ENCODE measurements at places on chromosomes 13 and 19.
A peak's percentile ranks its signal among the peaks of the same experiment; 100 is the strongest.

- DNase-seq, result no peak
Measured at GRCh38 chr13:100019780-100020356, 38.3 kb downstream of the ZIC2 start.

GRCh38 chr13:99658261-99658991 lies 157.2 kb downstream of the TM9SF2 start:
- DNase-seq, result peak; percentile 26

GRCh38 chr13:70310396-70311119 lies 202.3 kb upstream of the KLHL1 start:
- no peak for DNase-seq

DNA sequence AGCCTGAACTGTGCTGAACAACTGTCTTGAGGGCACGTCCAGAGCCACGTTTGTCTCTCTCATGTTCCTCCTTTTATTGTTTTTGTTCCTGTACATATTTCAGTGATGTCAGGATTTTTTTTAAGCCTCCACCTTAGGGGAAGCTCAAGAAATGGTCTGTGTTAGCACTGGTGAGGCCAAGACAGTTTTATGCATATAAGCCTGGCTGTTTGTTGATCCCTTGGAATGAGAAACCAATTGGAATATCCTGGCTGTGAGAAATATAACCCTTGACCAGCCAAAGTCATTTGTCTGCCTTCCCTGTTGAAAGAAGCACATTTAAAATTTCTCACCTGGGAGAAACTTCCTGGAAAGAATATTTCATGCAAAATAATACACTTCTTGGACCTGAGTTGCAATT lies 115.8 kb downstream of the DNAJC15 start:
- no peak for DNase-seq

- no peak for DNase-seq
Measured at GRCh38 chr19:28396287-28396831, 816.6 kb downstream of the UQCRFS1 start.

GRCh38 chr13:112674412-112675365 lies 15.1 kb upstream of the ATP11A start:
- no peak for DNase-seq

- DNase-seq, result no peak
Measured at GRCh38 chr13:77042566-77043177, 15.7 kb upstream of the FBXL3 start.

- DNase-seq, result no peak
Measured at GRCh38 chr13:110232756-110233155, 74.2 kb downstream of the COL4A1 start.

- DNase-seq, result no peak
Measured at GRCh38 chr13:109400624-109401257, 385.6 kb downstream of the IRS2 start.

DNA sequence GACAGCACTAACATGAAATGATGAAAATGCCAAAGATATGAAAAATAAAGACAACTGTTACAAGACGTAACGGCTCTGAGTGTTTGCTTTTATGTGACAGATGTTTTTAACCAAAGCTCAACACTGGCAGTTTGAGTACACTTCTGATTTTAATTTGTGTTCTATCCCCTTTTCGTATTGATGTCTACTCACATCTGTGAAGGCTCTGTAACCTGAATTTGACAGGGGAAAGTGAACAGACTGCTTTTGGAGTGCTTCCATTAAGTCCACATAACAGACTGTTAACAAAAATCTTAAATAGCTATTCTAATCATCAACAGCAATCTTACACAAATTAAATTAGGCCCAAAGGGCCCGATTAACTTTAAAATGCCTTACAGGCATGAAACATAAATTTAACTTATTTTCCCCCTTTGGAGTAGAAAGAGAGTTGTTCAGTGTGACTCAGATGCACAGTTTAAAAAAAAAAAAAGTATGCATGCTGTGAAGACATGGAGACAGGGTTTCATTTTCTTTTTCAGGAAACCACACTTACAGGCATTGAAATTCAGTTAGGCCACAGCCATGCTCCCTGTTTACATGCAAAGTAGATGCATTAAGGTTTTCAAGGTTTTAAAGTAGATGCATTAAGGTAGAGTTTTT lies 16.3 kb upstream of the RNASEH2B start:
- DNase-seq, result no peak

GRCh38 chr19:38248421-38248820 lies 7.8 kb downstream of the PPP1R14A start:
- DNase-seq, result no peak

GRCh38 chr13:33934951-33935371 lies 117.0 kb downstream of the RFC3 start:
- no peak for DNase-seq

DNA sequence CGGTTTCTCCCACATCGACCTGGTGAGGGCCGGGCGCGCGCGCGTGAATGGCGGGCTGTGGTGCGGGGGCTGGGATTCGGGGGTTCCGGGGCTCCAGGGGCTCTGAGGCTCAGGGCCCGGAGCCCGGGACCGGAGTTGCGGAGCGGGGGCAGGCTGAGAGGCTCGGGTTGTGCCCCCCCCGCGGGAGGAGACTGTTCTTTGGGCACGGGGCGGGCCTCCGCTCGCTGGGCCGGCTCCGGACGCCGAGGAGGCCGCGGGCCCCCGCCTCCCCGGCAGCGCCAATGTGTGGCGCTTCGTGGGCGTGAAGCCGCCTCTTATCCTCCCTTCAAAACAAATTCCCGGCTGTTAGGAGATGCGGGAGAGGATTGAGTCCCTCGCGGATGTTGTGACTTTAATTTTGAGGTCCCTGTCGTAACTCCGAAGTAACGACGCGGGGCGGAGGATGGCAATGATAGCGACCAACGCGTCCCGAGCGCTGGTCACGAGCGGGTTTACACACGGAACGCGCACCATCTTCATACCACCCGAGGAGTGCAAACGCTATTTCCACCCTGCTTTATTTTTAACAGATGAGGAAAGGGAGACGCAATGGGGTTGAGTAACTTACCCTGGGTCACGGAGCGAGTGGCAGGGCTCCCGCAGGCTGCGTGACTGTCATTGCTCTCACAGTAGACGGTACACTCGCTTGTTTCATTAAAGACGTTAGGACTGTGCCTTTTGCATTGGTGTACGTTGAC lies 536 bp downstream of the UBA2 start:
- peak; percentile 19 for DNase-seq

DNA sequence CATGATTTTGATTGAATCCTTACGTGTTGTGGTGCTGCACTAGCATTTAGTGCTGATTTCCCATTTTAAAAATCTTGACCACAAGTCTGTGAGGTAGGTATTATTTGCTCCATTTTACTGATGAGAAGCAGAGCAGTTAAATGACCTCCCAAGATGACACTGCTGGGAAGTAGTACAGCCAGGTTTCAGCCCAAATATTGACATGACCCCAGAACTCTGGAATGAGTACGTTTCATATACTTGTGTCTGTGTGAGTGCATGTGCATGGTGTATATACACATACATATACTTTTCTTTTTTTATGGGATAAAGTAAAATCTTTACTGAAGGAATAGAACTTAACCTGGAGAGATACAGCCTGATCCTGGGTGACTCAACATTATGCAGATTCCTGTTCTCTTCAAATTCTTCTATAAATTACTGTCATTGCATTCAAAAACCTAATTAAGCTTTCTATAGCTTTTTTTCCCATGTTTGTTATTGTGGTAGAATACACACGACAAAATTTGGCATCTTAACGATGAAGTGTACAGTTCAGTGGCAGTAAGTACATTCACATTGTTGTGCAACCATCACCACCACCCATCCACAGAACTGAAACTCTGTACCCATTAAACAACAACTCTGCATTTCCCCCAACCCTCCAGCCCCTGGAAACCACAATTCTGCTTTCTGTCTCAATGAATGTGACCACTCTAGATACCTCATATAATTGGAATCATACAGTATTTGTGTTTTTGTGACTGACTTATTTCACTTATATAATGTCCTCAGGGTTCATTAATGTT lies 311.9 kb downstream of the MTUS2 start:
- DNase-seq, result no peak

DNA sequence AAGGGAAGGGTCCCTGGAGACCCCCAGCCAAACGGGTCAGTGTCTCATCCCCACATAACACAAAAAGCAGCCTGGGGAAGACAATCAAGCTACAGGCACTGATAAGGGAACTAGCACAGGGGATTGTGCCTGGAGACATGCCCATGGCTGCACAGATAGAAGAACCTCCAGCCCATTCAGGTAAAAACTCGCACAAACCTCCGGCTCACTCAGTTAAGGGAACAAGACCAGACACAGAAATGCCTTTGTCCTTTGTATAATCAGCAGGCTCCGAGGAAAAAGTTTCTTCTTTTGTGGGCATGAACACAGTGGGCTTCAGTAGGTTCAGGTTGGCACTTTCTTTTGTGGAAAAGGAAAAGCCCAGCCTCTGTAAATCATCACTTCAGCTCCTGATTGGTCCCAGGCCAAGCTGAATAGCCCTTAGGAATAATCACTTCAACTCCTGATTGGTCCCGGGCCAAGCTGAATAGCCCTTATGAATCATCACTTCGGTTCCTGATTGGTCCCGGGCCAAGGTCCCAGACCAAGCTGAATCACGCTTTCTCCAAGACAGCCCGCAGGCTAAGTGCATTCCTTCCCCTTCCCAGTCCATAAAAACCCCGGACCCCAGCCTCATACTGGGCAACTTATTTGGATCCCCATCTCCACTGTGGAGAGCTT lies 5.0 kb upstream of the ZNF230 start:
- no peak for DNase-seq

DNA sequence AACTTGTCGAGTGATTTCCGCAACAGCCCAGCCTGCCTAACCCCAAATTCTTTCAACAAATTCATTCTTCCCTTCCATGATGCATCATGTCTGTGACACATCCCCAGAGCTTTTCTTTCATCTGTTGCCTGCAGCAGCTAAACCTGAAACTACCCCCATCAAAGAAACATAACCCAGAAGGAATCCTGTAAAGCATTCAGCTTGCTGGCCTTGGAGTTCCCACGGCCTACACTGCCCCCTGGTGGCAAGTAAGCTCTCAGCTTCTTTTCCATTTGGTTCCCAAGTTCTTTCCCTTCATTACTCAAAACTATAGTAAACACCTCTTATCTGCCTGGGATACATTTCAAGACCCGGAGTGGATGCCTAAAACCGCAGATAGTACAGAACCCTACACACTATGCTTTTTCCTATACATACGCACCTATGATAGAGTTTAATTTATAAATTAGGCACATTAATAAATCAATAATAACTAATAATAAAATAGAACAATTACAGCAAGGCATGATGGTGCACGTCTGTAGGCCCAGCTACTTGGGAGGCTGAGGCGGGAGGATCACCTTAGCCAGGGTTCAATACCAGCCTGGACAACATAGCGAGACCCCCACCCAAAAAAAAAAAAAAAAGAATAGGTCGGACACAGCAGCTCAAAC lies 7.4 kb downstream of the ETHE1 start:
- DNase-seq, result peak; percentile 56

- no peak for DNase-seq
Measured at GRCh38 chr19:29429021-29429420, 96.8 kb upstream of the VSTM2B start.

DNA sequence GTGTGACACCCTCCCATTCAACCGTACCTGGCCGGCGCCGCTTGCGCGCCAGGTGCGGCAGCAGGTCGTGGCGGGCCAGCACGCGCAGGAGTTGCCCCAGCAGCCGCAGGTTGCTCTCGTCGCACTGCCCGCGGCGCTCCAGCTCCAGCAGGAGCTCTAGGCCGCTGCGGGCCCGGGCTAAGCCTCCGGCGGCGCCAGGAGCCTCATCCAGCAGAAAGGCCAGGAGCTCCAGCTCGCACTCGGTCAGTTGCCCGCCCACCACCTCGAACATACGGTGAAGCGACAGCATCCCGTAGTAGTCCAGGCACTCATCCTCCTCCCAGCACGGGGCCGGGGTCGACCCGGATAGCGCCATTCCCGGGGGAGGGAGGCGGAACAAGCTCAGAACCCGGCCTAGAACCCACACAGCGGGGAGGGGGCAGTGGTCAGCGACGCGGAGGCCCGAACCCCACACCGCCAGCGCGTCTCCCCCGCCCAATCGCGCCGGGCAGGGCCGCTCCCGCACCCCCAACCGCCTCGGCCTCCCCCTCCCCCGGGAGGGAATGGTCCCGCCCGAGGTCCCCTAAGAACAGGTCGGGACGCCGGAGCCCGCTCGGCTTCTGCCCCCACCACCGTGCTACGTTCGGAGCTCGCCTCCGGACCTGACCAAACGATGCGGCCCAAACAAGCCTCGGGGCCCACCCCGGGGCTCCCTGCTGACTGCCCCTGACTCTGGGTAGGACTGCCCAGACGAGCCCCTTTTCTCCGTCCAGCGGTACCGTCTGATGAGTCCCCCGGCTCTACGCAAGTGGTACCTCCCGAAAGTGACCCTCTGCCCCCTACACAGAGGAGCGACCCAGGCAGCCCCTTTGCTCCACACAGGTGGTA lies 591 bp downstream of the DEDD2 start:
- DNase-seq, result no peak

DNA sequence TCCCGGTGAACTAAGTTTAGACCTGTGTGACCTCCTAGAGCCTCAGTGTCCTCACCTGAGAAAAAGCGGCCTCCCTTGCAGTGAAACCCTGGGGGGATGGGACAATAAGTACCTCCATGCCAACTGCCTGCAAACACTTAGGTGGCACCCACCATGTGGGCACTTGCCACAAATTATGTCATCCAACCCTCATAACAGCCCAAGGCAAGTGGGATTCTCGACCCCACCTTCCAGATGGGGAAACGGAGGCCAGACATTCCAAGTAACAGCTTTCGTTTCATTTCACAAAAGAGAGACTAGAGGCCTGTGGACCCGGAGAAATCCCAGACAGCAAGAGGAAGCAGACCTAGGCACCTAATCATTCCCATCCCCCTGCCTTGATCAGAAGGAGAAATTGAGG lies 6.9 kb downstream of the REX1BD start:
- no peak for DNase-seq

- DNase-seq, result no peak
Measured at GRCh38 chr13:36858290-36858689, 39.3 kb downstream of the RFXAP start.

- no peak for DNase-seq
Measured at GRCh38 chr19:13053238-13053637, 49.4 kb downstream of the LYL1 start.

GRCh38 chr13:94764576-94765321 lies 52.4 kb upstream of the SOX21 start:
- DNase-seq, result no peak

DNA sequence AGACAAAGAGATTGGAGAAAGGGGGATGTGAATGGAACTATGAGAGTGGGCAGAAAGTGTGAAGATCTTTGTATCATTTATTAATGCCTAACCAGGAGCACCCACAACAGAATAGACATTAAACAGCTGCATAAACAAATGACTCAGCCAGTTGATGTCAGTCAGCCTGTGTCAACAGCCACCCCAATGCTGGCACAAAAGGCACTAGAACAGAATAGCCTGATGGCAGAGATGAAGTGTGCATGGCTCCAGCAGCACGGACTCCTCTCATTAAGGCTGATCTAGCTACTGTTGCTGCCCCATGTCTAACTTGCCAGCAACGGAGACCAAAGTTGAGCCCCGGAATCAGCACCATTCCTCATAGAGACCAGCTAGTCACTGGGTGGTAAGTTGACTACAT lies 7.8 kb downstream of the CPB2 start:
- DNase-seq, result no peak

GRCh38 chr19:58521651-58522050 lies 2.0 kb upstream of the ZBTB45 start:
- no peak for DNase-seq

- DNase-seq, result no peak
Measured at GRCh38 chr13:48295271-48295670, 8.3 kb upstream of the RB1 start.

- DNase-seq, result no peak
Measured at GRCh38 chr19:35733180-35734125, 8.8 kb downstream of the IGFLR1 start.
